ENCODE measurements at places on chromosomes 2 and 18. TPM values are rescaled to one million over a fixed set of nuclear protein-coding genes. Genes with fewer than 3 reads are reported as not detected.

DNA sequence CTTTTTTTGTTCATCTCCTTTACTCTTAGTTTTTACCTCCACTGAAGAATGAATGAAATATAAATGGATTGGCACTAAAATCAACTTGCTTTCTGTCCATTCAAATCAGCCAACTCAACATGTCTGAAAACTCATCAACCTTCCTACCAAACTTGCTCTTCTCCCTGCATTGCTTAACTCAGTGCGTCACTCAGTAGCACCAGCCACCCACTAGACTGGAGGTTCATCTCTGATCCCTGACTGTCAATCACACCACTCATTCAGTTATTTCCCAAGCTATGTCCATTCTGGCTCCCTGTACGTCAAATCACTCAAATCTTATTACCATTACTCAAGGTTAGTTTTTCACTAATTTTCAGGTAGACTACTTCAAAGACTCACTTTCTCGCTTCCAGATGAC lies 75.2 kb upstream of the RBMS1 start:
- no peak for DNase-seq

- no peak for DNase-seq
Measured at GRCh38 chr18:76179257-76179656, 315.8 kb downstream of the ZNF516 start.

Gene OSBPL6
- 3.0 TPM for total RNA-seq

DNA sequence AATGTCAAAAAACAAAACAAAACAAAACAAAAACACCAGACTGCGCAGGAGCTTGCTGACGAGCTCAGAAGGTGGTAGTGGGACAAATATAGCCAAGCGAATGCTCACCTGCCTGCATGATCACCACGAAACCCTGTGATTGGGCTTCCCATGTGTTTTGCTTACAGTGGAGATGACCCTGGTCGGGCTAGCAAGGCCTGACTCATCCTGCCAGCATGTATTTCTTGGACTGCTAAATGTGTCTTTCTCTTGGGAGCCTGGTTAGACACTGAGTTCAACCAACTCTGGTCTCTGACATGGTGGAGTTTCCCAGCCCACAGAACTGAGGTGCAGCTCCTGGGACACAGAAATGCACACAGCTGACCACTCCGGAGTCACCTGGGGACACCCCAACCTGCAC lies 30.7 kb upstream of the DUSP2 start:
- no peak for DNase-seq

GRCh38 chr2:30664761-30665358 lies 142.4 kb downstream of the CAPN13 start:
- peak; percentile 59 for DNase-seq

DNA sequence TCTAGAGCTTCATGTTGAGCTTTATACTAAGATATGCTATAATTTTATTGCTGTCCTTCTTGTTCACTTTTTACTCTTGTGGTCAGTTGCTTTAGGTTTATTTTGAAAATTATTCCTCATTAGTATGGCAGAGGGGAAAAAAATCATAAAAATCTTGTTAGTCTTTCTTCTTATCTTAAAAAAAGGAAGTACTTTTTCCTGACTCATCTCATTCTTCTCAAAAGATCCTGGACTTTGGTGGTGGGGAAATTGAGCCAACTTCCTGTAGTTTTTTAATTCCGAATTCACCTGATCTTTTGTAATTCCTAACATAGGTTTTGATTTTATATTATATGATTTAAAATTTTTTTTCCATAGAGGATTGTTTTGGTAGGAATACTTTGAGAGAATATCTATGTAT lies 3.8 kb downstream of the SLC4A1AP start:
- DNase-seq, result no peak

Gene NLRC4
- 0.92 TPM for total RNA-seq

Gene MAL
- 1.4 TPM for total RNA-seq

Gene ITGA6
- 64.8 TPM for total RNA-seq

DNA sequence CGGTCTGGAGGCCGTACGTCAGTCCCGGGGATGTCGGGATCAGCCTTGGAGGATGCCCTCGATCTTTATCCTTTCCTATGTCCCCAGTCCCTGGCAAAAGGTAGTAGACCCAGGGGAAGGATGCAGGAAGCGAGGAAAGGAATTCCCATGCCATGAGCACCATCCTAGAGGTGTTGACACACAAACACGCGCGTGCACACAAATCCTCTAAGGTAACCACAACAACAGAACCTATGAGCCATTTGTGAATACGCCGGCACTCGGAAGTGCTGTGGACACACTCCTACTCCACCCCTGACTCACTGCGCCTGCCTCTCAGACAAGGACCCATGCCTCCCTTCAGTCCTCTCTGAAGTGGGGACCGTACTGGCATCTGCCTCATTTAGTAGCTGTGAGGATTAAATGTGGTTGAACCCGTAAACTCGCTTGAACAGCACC lies 11.3 kb upstream of the MLPH start:
- peak; percentile 49 for DNase-seq

Gene RAMP1
- 134 TPM for total RNA-seq
